ENCODE measurements at places on chromosomes 12 and 14.

DNA sequence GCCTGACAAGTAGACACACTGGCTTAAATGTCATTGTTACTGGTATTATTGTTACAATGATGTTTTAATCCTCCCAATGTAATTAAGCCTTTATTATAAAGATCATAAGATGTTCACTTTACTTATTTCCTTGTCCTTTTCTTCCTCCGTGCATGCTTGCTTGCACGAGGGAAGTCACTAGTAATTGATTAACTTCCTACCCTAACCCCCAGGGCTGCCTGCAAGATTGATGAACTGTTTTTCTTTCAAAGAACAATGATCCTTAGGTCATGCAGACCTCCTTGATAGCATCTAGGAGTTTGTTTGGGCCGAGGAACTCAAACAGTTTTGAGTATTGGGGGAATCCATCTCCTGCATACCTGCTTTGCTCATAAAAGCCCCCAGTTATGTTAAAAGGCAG lies 43.0 kb downstream of the GLRX5 start:
- DNase-seq = no peak

DNA sequence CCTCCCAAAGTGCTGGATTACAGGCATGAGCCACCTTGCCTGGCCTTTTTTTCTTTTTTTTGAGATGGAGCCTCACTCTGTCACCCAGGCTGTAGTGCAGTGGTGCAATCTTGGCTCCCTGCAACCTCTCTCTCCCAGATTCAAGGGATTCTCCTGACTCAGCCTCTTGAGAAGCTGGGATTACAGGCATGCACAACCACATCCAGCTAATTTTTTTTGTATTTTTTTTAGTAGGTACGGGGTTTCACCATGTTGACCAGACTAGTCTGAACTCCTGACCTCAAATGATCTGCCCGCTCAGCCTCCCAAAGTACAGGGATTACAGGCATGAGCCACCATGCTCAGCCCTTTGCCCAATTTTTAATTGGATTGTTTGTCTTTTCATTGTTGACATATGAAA lies 58.0 kb downstream of the SINHCAF start:
- DNase-seq = no peak

- DNase-seq = no peak
These were observed 1.5 kb downstream of the TTC6 start for GRCh38 chr14:37596790-37597472.

DNA sequence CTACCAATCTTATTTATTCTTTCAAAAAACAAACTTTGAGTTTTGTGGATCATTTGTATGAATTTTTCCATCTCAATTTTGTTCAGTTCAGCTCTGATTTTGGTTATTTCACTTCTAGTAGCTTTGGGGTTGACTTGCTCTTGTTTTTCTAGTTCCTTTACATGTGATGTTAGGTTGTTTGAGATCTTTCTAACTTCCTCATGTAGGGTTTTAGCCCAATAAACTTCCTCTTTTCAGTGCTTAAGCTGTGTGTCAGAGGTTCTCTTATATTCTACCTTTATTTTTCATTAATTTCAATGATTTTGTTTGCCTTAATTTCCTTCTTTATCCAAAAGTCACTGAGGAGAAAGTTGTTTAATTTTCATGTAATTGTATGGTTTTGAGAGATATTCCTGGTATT lies 860.4 kb upstream of the FBXO33 start:
- DNase-seq = no peak

DNA sequence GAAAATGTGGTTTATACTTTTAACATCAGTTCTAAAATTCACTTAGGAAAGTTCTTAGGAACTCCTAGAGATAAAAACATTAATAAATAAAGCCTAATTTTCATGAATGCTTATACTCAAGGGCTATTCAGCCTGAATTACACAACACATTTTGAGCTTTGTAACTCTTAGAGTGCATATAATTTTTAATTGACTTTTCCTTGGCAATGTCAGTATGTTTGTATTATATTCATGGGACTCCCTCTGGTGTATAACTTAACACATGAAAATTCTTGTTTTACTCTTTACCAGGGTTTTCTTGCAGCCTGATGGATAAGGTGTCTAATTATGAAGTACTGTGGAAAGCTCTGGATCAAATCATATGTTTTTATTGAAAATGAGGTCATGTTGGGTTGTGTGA lies 150.6 kb upstream of the HMGA2 start:
- no peak for DNase-seq

GRCh38 chr12:50411051-50411660 lies 10.5 kb downstream of the LARP4 start:
- no peak for DNase-seq

DNA sequence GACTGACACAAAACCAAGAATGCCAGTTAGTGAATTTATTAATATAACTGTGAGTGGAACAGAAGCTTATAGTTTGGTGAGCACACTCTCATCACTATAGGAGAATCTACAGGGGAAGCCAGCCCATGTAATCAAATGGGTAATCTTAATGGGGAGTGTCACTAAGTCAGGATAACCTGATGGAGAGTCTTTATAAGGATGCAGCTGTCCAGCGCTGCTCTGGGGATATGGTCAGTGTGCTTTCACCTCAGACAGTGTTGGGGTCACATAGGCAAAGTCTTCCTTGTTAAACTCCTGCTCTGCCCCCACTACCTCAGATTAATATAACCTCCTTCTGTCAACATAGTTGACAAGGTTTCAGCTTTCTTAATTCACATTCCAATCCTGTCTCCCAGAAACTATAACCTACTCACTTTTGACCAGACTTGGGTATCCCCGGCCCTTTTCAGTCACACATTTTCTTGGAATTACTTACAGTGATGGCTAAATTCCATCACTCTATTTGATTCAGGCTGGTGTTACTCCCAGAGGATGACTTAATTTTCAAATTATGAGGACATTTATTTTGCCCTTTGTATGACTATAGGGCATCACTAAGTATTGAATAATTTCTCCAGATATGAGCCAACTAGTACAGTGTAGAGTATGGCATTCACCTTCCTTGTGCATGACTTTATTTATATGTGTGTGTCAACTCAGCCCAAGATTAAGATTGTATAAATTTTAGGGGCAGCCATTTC lies 13.2 kb downstream of the STK38L start:
- DNase-seq = no peak

DNA sequence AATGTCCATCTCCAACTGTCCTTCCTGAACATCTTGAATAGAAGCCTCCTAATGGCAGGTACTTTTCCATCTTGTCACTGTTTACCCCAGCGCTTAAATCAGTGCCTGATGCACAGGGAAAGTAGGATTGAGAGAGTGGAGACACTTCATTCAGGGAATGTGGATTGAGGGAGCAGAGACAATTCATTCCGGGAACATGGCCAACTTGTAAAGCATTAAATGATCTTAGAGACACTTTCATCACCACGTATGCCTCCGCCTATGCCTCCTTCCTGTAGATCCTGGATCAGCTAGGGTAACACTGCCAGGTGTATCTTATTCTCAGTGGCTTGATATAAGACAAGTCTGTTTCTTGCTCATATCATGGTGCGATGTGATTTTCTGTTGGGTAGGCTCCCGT lies 67.6 kb upstream of the CSRP2 start:
- DNase-seq = no peak

DNA sequence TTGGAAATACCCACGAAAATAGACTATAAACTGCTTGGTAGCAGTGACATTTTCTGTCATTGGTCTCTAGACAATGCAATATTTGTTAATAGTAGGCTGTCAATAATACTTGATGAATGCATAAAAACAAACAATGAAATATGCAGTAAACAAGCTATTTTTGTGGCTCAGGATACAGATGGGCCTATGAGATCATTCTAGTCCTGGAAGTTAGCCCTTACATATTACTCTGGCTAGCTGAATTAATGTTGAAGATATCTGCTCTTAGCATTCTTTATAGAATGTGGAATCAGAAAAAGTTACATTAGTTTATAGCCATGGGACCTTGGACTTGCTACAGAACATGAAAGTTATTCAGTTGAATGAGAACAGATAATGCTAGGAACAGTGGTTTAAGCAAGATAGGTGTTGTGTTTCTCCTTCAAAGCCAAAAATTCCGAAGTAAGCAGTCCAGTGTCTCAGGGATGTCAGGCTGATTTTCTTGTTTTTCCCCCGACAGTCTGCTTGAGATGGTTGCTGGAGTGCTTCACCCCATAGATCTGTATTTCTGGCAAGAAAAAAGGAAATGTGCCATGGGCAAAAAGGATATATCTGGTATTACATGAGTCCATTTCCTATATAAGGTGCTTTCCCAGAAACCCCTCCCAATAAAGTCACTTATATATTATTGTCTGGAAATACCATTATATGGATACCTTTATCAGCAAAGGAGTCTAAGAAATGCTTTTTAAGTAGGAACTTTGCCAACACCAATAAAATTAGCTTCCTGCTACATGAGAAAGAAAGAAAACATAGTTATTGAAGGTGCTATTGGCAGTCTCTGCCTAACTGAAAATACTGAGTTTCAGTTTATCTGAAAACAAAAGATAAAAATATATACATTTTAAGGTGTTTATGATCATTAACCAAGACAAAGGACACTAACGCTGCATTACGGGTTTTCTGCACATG lies 619.4 kb upstream of the ATP2B1 start:
- DNase-seq = no peak

GRCh38 chr14:23033801-23034497 lies 751 bp downstream of the PSMB5 start:
- no peak for DNase-seq

DNA sequence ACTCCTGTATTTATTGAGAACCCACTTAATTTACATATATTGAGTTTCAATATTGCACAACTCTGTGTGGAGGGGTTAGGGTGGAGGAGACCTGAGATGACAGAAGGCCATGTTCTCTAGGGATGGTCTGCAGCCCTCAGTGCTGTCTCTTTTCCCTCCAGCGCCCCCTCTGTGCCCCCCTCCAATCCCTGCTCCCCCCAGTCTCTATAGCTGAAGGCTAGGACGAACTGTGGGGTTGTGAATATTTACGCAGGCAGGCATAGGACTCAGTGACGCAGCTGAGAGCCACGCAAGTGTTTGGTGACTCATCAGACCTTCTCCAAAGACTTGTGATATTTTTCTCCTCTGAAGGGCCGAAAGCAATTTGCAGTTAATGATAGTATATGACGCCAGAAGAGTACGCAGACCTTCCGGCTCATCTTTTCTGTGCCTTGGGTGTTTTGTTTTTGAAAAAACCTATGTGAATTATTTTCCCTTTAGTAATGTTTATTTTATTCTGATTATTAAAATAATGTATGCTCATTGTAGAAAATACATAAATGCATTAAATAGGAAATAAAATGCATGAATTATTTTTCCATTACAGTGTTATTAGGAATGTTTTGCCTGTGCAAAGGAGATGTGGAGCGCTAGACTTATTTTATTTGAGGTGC lies 85.3 kb downstream of the SLC25A47 start:
- DNase-seq = no peak

GRCh38 chr12:75792687-75793086 lies 238.9 kb downstream of the PHLDA1 start:
- no peak for DNase-seq

GRCh38 chr14:54814076-54814475 lies 88.5 kb downstream of the GCH1 start:
- DNase-seq = no peak

GRCh38 chr14:68805414-68805813 lies 12.5 kb upstream of the ZFP36L1 start:
- DNase-seq = no peak

DNA sequence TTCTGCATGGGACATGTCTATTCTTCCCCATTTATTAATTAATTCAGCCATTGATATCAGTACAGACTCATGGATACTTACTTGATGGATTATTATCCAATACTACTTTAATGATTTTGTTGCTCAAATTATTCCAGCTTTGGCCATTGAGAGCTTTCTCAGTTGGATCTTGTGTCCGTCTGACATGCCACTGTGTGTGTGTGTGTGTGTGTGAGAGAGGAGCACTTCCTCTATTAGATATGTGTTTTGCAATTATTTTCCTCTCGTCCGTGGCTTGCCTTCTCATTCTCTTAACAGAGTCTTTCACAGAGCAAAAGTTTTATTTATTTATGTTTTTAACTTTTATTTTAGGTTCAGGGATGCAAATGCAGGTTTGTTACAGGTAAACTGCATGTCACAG lies 194.2 kb downstream of the ADGRD1 start:
- no peak for DNase-seq

DNA sequence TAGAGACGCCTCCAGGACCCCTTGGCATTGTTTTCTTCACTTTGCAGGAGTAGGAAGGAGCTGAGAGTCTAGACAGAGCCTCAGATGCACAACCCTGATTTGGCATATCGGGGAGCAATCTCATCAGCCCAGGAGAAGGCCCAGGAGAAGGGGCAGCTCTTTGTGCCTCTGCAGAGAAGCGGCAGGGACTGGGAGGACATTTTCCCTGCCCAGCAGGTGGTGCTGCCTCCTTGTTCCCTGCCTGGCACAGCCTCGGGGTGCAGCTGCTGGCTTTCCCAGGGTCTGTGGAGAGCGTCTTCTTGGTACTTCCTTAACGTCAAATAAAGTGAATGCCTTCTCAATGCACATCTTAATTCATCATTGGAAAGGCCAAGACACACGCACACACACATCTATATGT lies 419.5 kb downstream of the TMEM121 start:
- DNase-seq = peak; percentile 68

DNA sequence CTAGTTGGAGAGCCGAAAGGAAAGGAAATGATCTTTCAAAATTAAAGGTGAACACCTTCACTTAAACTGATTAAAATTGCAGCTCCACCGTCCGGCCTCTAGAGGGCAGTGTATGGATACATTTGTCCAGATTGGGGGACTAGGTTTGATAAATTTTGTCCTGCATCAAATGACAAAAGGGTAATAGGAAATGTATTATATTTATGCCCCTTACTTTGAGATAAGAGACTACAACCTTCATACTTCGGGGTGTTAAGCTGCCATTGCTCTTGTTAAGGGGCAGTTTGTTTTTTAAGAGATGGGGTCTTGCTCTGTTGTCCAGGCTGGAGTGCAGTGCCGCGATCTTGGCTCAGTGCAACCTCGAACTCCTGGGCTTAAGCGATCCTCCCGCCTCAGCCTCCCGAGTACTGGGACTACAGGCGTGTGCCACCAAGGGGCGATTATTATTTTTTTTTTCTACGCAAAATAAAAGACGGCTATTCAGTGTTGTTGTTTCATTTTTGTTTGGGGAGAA lies 818 bp upstream of the SUOX start:
- peak; percentile 38 for DNase-seq

GRCh38 chr12:106907411-106907810 lies 48.3 kb upstream of the TMEM263 start:
- no peak for DNase-seq

- DNase-seq = no peak
These were observed 38.1 kb downstream of the CIT start for GRCh38 chr12:119838826-119839600.

- no peak for DNase-seq
These were observed 1.3 kb downstream of the RASSF3 start for GRCh38 chr12:64611341-64612284.

- no peak for DNase-seq
These were observed 472.2 kb downstream of the RAD51B start for GRCh38 chr14:68291820-68292219.

DNA sequence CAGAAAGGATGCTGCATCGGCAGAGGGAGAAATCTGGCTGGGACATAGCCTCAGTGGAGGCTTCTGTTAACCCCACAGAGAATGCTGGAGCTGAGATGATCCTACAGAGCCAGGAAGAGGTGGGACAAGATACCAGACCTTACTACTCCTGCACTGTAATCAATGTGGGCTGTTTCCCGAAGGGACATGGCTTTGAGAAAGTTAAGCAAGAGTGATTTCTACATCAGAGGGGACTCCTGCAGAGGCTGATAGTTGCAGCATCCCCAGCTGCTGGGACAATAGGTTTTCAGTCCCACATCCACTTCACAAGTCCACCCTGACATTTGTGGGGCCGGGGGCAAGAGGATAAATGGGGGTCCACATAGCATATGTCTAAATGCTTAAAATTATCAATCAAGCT lies 22.5 kb upstream of the CMKLR1 start:
- no peak for DNase-seq

All from GDM1 (cell line).